Activated CD4-positive, alpha-beta memory T cell treated with anti-CD3 and anti-CD28 coated beads, Interleukin-2, amount 10 ng/mL, durations not matched to agents 7 days and 5 days (primary cell): ENCODE measurements at places on chromosomes 7 and 10. TPM values are rescaled to one million over a fixed set of nuclear protein-coding genes. Genes with fewer than 3 reads are reported as not detected.

DOCK1 gene
- 0.13 TPM for total RNA-seq

STK31 gene
- not detected for total RNA-seq

TNS3 gene
- 0.15 TPM for total RNA-seq

CAMK1D gene
- total RNA-seq: 17.8 TPM

NKX1-2 gene
- not detected for total RNA-seq

OR2A5 gene
- not detected for total RNA-seq

PLEKHS1 gene
- not detected for total RNA-seq

PILRA gene
- 1.3 TPM for total RNA-seq
